ENCODE measurements at places on chromosomes 4 and X.

DNA sequence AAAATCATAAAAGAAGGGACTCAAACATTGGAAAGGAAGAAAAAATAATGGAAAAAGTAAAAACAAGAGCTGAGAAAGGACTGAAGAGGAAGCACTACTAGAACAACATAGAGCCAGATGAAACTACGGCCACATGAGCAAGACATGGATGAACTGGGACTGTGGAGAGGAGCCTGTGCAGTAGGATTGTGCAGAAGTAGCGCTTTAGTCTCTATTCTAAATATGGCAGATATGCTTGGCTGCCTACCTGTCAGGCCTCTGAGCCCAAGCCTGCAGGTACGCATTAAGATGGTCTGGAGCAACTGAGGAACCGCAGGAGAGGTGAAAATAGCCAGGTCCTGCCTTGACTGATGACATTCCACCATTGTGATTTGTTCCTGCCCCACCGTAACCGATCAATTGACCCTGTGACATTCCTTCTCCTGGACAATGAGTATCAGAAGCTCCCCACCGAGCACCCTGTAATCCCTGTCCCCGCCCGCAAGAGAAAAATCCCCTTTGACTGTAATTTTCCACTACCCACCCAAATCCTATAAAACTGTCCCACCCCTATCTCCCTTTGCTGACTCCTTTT is 154.3 kb downstream of the CAMK2D start:
- no peak for DNase-seq

GRCh38 chr4:72467633-72468032 is 101.4 kb downstream of the ADAMTS3 start:
- no peak for DNase-seq

GRCh38 chr4:16617011-16617410 is 281.4 kb downstream of the LDB2 start:
- DNase-seq = no peak

DNA sequence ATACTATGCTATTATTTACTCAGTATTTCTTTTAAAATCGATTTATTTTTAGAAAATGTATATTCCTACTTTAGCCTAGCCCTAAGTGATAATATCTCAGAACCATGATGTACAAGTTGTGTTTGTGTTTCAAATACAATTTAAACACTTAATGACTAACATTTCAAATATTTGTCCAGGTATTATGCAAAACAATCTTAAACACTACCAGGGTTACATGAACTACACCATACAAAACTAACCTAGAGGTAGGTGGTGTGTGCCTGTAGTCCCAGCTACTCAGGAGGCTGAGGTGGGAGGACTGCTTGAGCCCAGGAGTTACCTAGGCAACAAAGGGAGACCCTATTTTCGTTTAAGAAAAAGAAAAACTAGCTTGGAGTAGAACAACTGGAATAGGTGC is 83.0 kb upstream of the TMEM33 start:
- DNase-seq = no peak

- DNase-seq = no peak
These were observed 412.1 kb downstream of the UBE2NL start for GRCh38 chrX:144295921-144296320.

- DNase-seq = no peak
These were observed 54.0 kb upstream of the RNF128 start for GRCh38 chrX:106672527-106672926.
